Fibroblast of lung (primary cell): ENCODE measurements at places on chromosomes 12 and 14. TPM values are rescaled to one million over a fixed set of nuclear protein-coding genes. Genes with fewer than 3 reads are reported as not detected.

DNA sequence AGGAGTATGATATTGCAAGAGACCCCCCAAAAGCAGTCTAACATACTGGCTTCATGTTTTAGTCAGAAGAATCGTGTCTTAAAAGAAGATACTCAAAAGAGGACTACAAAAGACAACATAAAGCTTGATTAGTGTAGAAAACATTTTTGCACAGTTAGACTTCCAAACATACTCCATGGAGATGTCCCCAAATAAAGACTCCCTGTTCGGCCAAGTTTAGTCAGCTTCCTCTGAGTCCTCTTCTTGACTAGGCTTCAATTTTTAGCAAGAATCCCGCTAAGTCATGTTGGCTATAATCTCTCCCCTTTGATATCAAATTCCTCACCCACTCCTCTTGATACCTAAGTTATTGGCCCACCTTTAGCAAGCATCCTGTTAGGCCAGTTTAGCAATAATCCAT, 298.0 kb downstream of the RMST start:
- no peak for DNase-seq

DNA sequence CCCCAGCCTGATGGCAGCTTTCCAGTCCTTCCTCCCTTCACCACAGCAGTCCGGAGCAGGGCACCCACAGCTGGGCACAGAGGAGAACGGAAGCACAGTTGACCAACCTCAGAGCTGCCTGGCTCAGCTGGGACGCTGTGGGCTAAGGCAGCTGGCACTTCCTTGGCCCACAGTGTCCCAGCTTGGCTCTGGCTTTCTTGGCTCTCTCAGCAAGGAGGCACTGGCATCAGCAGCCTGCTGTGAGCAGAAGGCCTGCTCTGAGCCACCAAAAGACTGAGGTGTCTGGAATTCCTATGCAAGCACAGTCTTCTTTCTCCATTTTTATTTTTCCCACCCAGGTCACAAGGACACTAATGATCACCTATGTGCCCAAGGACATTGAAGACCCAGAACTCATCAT, 32.6 kb downstream of the NGB start:
- DNase-seq, result no peak

DNA sequence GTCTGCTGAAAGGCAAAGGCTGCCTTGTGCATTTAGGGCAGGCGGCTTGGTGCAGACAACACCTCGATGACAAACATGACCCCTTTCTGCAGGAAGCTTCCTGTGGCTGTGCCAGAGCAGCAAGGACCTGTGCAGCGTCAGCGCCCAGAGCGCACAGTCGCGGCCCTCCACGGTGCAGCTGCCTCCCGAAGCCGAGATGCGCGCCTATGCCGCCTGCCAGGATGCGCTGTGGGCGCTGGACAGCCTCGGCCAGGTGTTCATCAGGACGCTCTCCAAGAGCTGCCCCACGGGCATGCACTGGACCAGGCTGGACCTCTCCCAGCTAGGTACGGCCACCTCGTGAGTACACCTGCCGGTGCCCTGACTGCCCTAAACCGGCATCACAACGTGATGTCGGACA, 57.3 kb downstream of the ANKRD9 start:
- no peak for DNase-seq

DNA sequence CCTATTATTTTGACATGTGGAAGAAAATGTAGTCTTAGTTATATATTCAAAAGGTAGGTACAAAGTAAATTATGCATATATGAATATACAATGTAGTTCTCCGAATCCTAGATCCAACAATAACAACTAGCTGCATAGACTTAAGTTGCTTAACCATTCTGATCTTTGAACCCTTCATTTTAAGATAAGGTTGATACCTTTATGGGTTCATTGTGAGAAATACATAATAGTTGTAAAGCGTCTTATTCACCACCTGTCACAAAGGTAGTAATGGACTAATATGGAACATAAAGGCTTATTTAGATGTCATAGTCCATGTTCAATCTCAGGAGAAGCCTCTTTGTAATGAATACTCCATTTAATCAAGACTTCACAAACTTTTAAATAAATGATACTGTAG, 263.6 kb downstream of the TMTC2 start:
- no peak for DNase-seq

The PHC1 gene
- total RNA-seq, result 15.2 and 18.7 TPM in 2 replicates

The APOLD1 gene
- total RNA-seq, result 1.5 and 3.1 TPM in 2 replicates
